IMR-90 (cell line): ENCODE measurements at places on chromosomes 5 and 9. TPM values are rescaled to one million over a fixed set of nuclear protein-coding genes. Genes with fewer than 3 reads are reported as not detected.

Gene LCN9
- not detected in 2 replicates for total RNA-seq

Gene C5orf46
- total RNA-seq: not detected in 2 replicates

Gene WWC1
- 9.1 and 10.3 TPM in 2 replicates for total RNA-seq

Gene SCGB3A2
- total RNA-seq: not detected in 2 replicates

DNA sequence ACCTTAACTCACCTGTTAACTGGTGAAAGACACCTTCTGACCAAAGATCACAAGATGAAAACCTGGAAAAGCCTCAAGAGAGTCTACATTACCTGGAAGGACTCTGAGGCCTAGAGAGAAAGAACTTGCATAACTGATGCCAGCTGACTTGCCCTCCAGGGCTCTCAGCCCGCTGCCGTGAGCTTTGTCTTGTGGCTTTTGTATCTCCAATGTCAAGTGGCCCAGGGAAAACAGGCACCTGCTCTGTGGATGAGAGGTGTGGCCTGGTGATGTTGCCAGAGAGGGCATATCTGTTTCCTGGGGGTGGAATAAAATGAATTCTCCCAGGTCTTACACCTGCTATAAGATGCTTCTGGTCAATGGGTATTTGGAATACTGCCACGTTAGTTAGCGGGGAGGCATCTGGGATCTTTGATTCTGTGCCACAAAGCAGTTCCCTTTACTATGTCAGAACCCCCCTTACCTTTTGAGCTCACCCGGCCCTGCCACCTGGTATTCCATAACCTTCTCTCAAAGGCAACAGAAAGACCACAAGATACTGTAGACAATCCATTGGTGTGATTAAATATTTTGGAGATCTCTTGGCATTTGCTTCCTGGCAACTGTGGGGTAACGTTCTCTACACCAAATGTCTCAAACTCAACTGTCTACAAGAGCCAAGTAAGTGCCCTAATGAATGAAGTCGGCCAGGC, 54.9 kb upstream of the N4BP3 start:
- no peaks in the 10 kb centered on the region for H3K36me3 ChIP-seq
- H3K27me3 ChIP-seq: peaks cover 4% of the 10 kb centered on the region
- no peak overlapping the region for H3K27ac ChIP-seq
- DNase-seq: no peak

- no peak for DNase-seq
- peak overlapping the region; percentile 2 for H3K27ac ChIP-seq
- peaks cover 27% of the 10 kb centered on the region for H3K36me3 ChIP-seq
- no peak overlapping the region for H3K4me3 ChIP-seq
Measured at GRCh38 chr9:129885018-129885669, 49.9 kb downstream of the USP20 start.

GRCh38 chr9:125635888-125636287, 71.1 kb downstream of the MAPKAP1 start:
- DNase-seq: no peak
- H3K27ac ChIP-seq: no peak overlapping the region
- no peak overlapping the region for H3K4me3 ChIP-seq
- H3K27me3 ChIP-seq: no peaks in the 10 kb centered on the region

DNA sequence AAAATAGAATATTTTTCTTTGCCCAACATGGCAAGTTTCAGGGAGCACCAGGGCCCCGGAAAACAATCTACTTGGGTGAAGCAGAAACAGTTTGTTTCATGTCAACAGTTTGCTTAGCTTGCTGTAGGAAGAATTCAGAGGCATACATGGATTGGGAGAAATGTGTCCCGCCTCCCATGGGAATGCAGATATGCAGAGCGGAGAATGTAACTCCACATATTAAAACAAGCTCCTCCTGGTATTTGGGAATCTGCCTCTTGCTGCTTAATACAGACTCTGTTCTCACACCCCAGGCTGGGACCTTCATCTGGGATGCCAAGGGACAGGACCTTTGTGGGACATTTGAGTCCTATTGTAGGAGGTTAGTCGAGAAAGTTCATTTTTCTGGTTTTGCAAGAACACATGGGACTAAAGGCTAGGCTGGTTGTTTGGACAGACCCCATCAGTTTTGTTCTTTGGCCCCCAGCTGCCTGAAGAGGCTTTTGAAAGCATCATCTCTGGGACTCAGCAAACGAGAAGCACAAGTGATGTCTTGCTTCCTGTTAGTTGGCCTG, 220.5 kb upstream of the ADRA1B start:
- no peaks in the 10 kb centered on the region for H3K4me1 ChIP-seq
- H3K27me3 ChIP-seq: peaks cover 4% of the 10 kb centered on the region
- H3K27ac ChIP-seq: no peak overlapping the region
- DNase-seq: no peak

- no peak for DNase-seq
- H3K4me3 ChIP-seq: no peak overlapping the region
- peaks cover 2% of the 10 kb centered on the region; the same call in 1 of the 2 replicates for H3K4me1 ChIP-seq
- no peak overlapping the region for H3K27ac ChIP-seq
- H3K27me3 ChIP-seq: peaks cover 26% of the 10 kb centered on the region
Measured at GRCh38 chr5:607541-608428, 4.4 kb upstream of the CEP72 start.
